ENCODE measurements at places on chromosomes 12 and 14.

DNA sequence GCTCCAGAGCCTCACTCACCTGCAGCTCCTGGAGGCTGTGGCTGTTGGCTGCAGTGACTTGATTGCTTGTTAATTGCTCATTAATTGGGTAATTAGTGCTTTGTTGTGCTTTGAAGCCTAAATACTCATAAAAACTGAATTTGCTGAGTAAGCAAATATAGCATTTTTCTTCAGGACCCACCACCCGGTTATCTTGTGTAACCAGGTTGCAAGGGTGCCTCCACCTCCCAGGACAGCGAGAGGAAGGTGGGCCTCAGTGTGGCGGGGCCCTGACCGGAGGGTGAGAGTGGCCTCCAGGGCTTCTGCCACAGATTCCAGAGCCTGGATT lies 48.7 kb downstream of the FBRSL1 start:
- no peak for DNase-seq

GRCh38 chr12:131131808-131132117 lies 178.1 kb downstream of the ADGRD1 start:
- DNase-seq, result no peak

GRCh38 chr12:93379326-93379980 lies 1.7 kb downstream of the NUDT4 start:
- DNase-seq, result no peak

- no peak for DNase-seq
Measured at GRCh38 chr12:123591702-123592481, 7.5 kb downstream of the TMED2 start.

GRCh38 chr12:124391340-124392261 lies 96.7 kb downstream of the RFLNA start:
- DNase-seq, result no peak

DNA sequence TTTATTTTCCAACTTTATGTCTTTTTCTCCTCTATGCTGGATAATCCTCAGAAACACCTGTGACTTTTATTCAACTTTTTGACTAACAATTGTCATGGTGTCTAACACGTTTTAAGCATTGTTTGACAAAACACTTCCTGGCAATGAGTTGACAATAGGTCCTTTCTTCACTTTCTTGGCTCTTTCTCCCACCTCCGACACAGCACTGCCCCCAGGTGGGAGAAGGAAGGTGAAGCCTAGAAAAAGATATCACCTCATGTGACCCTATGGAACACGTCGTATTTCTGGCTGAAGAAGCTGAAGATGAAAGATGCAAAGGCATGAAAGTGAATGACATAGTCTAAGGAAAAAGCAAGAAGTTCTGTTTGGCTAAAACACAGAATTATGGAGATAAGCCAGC lies 430.0 kb downstream of the ETNK1 start:
- no peak for DNase-seq

- DNase-seq, result no peak
Measured at GRCh38 chr12:26782372-26783130, 50.4 kb downstream of the ITPR2 start.

DNA sequence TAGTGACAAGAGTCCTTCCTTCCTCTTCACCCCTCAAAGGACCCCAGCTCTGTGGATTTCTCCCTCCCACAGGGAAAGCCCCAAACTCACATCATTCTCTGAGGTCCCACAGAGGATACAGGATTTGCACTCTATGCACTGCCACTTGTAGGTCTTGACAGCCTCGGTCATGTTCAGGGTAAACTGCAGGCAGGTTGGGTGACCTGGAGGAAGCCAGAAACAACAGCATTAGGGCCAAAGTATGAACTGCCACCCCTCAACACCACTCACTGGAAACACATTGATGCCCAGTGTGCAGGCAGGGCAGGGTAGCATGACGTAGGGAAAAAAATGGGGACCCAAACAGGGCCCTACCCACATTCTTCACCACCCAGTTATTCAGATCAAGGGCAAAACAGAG lies 264.4 kb downstream of the DPF3 start:
- no peak for DNase-seq

DNA sequence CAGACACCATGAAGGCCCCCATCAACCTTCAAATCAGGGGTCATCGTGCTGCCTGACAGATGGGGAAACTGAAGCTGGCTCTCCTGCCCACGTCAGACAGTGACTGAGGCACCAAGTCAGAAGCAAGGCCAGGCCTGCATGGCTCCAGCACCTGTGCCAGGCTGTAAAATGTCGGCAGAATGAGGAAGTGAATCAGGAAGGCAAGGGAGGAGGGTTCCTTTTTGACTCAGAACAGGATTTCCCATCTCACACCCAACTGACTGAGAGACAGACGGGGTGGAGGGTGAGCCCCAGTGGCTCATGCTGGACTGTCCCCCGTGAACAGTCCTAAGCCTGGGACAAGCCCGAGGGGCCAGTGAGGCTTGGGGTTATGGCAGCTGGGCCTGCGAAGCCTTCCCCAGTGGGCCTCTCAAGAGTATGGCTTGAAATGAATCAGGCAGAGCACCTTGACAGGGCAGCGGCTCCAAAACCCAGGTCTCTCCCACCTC lies 20.9 kb downstream of the SYNE3 start:
- DNase-seq, result no peak

DNA sequence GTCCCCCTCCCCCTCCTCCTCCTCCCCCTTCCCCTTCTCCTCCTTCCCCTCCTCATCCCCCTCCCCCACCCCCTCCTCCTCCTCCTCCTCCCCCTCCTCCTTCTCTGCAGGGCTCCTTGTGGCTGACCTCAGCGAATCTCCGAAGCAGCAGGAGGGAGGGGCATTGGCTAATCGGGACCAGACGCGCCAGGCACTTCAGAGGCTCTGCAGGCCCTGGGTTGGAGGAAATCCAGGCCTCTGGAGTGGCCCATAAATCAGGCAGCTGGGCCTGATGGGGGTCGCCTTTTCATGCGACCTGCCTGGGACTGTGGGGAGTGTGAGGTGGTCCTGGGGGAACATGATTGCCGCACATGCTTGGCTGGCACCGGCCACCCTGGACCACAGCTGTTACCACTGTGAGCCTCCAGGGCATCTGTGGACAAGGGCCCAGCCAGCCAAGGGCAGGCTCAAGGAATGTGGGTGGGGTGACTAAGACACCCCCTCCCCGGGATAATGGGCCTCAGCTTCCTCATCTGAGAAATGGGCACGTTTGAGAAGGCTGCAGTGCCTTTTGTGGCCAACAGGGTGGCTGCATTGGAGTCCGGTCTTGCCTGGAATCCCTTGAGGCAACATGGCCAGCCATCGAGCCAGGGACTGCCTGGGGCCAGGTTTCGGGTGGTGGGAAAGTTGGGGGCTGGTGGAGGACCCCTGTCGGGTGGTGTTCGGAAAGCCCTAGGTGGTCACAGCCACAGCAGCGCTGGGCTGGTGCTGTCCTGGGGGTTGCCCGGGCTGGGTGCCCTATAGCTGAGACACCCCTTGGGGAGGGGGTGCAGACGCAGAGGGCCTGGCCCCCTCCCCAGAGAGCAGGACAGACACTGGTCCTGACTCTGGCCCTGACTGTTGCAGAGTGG lies 12.0 kb downstream of the KIF26A start:
- no peak for DNase-seq

DNA sequence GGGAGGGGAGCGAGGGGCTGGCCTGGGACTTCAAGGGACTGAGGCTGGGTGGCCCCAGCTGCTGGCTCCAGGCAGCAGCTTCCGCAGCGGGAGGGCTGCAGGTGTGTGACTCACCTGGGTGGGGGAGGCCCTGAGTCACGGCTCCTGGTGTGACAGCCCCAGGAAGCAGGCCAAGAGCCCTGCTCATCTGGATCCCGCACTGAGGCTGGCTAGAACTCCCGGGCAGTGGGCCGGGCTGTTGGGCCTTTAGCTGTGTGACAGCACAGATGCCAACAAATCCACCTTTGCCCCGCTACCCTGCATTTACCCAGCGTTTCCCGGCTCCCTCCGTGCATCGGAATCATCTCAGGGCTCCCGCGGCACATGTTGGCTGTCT lies 180.0 kb upstream of the PRMT8 start:
- DNase-seq, result no peak

- DNase-seq, result peak; percentile 17
Measured at GRCh38 chr12:130775953-130776856, 60.1 kb upstream of the RIMBP2 start.

Data from stimulated activated CD8-positive, alpha-beta memory T cell treated with anti-CD3 and anti-CD28 coated beads, Interleukin-4, amount 100 ng/mL, for 1 hour (primary cell).